Suppressor macrophage treated with lipopolysaccharide for 4 hours (primary cell): ENCODE measurements at places on chromosomes 12 and 14.

DNA sequence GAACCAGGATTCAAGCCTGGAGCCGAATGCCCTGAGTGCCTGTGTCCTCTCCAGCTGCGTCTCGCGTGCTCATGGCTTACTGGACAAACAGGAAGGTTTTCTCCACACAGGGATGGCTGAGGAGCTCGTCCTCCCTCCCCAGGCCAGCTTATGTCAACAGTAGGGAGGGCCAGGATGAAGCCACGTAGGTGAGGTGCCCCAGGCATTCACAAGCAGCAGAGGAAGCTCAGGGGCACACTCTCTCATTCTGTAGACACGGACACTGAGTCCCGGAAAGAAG is 49.3 kb downstream of the TRPV4 start:
- no peak for DNase-seq

DNA sequence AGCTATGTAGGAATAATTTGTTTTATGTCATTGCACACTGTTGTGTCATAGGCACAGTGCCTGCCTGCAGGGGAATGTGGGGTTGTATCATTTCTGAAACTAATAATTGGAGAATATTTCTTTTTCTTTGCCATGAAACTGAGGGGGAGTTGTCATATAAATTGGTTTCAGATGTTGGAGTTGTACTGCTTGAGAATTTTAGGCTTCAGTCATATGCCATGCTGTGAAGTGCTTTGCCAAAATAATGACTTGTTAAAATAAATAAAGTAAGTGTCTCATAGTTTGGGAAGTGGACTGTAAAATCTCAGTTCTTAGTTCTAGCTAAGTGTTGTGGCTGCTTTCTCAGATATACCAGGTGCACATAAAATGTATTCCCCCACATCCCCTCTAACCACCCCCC is 116.8 kb downstream of the DAAM1 start:
- no peak for DNase-seq

DNA sequence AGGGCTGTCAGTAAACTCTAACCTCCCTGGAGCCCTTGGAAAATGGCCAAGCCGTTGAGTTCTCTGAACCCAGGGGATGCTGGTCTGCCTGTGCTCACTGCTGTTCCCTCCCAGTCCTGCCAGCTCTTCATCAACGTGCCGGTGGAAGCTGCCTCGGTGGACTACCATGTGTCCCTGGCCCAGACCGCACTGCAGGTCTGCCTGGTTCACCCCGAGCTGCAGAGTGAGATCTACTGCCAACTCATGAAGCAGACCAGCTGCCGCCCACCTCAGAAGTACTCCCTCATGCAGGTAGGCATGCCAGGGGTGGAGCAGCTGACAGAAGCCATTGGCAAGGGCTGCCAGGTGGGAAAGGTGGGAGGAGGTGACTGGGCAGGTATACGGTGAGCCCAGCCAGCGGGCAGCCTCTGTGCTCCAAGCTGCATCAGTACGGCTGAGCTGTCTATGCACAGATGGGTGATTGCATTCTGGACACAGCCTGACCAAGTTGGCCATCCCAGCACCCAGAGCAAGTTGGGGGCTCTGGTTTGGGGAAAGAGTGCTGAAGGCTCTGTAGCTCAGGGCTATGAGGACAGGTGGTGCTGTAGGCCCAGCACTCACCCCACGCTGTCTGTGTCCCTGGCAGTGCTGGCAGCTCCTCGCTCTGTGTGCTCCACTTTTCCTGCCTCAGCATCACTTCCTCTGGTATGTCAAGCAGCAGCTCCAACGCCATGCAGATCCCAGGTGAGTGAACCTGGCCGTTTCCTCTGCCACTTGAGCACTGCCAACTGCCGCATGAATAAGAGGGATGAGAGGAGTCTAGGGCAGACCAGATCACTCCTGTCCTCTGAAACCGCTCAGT is 21.9 kb downstream of the PIGH start:
- no peak for DNase-seq

GRCh38 chr14:68966872-68967301 is 12.2 kb downstream of the ACTN1 start:
- DNase-seq = no peak

- no peak for DNase-seq
Measured at GRCh38 chr14:29569194-29569593, 358.5 kb downstream of the PRKD1 start.

- no peak for DNase-seq
Measured at GRCh38 chr12:57296291-57296690, 45.3 kb upstream of the STAC3 start.

- DNase-seq = no peak
Measured at GRCh38 chr14:78170203-78170602, at the start of gene NRXN3. Gene NRXN3, plus strand, starts transcription at chr14:78170373. Its CDS starts 72,721 bp downstream, at chr14:78243094.

GRCh38 chr14:71086567-71086966 is 179.3 kb downstream of the PCNX1 start:
- no peak for DNase-seq

GRCh38 chr12:15322164-15323061 is at the start of gene PTPRO:
Gene PTPRO, plus strand, starts transcription at chr12:15322508.
- DNase-seq = no peak

- peak; percentile 37 for DNase-seq
Measured at GRCh38 chr12:52223406-52224039, 9.5 kb upstream of the KRT7 start.

DNA sequence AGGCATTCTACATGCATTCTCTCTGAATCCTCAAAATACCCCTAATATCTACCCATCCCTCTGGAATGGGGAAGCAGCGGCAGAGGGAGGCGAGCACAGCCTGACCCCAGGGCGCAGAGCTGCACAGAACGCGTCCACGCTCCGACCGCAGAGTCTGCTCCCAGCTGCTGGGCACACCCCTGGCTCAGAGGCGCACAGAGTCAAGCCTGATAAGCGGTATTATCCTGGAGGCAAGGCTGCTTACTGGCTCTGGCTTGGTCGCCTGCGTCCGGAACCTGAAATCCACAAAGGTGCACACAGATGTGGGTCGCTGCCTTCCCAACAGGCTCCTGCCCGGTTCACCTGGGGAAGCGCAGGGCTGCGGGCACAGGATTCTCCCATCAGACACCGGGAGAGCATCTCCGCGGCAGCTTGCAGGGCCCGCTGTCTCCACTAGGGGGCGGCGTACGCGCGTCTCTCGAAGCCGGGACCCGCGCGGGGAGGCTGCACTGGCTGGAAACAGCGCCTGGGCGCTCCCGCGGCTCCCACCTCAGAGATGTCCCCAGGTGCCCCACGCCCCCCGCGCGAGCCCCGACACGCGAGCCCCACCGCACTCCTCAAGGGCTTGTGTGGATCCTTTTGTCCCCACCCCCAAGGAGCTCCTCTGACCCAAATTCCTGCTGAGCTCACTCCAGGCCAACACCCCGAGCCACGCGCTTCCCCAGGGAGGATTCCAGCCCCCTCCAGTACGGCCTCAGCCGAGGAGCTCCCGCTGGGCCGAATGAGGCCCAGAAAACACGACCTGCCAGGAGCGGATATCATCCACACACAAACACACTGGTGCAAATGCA is 120.1 kb upstream of the FZD10 start:
- peak; percentile 32 for DNase-seq

- no peak for DNase-seq
Measured at GRCh38 chr14:36428350-36428749, 91.7 kb downstream of the NKX2-1 start.

DNA sequence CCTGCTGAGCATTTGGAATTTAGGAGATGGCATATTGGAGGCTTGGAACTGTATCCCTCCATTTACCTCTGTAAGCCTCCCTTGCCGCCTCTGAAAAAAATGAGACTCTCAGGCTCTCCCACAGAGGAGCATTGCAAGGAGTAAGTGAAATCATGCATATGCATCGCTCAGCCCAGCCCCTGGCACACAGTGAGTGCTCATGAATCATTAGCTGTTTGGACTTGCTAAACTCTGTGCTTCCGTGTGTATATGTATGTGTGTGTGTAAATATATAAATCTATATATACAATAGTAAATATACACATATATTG is 17.1 kb upstream of the TBX3 start:
- DNase-seq = no peak

DNA sequence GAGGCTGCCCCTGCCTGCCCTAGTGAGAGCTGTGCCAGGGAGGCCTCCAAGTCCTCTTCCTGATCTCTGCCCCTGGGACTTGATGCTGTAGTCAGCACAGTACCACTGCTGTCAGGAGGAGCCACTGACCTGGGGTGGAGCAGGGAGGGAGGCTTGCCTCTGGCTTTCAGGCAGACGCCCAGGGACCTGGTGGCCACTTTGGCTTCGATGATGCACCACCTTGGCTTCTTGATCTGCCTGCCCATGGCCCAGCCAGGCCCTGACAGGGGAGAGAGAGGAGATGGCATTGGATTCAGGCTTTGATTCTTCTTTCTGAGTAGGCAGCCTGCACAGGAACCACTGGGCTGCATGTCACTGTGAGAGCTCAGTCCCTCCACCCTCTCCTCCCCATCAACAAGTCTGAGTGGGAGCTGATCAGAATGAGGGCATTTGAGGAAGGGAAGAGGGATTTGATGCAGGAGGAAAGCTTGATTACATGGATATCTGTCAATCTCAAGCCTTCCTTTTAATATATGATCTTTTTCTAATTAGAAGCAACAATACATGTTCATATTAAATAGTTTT is 24.7 kb downstream of the TMEM63C start:
- DNase-seq = no peak

- no peak for DNase-seq
Measured at GRCh38 chr12:12210983-12211382, 55.9 kb downstream of the LRP6 start.

DNA sequence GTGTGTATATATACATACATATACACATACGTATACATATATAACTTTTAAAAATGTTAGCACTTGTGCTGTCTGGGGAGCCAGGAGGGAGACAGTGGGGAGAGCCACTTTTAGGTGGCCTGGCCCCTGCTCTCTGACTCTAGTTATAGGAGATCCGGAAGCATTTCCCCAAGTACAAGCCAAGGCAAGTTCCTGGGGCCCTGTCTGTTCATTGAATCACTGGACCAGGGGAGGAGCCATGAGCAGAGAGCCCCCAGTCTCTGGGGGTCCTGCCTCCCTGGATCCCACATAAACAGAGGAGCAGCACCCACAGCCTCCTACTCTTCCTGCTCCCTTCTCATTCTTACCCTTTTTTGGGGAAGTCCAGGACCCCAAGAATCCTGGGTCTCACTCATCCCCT is 45.4 kb upstream of the TMED10 start:
- DNase-seq = no peak

DNA sequence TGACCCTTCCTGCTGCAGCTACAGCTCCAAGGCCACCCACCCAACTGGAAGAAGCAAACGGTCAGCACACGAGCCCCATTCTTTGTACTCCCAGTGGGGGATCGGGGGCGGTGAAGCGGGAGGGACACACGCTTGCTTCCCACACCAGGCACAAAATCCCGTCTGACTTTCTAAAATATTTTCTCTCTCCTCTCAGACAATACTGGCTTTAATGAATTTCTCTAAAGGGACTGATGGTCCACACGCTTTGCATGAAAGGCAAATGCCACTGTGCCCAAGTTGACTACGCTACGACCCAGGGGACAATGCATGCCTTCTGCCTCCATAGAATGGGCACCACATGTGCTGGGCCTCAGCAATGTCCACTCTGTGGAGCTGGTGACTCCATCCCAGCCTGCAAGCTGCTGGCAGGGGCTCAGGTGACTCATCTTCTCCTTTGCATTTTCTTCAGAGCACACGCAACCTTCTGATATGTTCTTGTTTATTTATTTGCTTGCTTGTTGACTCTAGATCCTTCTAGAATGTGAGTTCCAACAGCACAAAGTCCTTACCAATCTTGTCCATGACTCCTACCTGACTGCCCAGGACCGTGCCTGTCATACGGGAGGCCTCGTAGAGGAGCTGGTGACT is 15.6 kb downstream of the SYNE3 start:
- no peak for DNase-seq

DNA sequence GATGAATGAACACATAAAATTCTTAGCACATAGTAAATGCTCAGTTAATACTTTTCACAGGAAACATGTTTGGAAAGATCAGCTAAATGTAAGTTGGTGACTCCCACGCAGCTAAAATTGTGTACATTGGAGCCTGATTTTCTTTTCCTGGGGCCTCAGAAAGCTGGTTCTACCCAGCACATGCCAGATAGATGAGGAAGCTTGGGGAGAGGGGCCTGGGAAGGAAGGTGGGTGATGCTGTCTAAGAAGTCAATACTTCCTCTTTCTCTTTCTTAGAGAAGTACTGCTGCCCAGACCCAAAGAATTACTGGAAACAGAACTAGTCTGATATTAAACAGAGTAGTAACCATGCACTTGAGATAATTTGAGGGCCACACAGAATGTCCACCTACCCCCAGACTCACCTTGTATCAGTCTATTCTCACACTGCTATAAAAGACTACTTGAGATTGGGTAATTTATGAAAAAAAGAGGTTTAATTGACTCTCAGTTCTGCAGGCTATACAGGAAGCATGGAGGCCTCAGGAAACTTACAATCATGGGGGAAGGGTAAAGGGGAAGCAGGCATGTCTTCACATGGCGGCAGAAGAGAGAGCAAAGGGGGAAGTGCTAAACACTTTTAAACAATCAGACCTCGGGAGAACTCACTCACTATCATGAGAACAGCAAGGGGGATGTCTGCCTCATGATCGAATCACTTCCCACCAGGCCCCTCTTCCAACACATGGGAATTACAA is 123.3 kb upstream of the MED13L start:
- DNase-seq = peak; percentile 91

DNA sequence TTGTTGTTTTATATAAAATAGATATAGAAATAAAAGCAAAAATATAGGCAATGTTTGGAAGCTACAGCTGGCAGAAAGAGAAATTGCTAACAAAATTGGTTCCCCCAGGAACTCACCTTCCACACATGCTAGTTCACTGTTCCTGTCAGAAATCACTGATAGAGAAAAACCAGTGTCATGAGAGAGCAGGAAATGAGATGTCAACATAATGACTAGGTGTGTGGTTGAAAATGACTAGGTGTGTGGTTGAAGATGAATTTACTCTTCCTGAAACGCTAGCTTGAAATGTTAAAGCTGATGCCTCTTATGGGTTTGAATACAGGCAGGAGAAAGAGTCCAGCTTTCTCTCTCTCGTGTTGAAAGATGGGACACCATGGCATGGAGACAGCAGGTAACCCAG is 216.3 kb downstream of the C12orf42 start:
- no peak for DNase-seq

GRCh38 chr12:31590642-31591379 is at the start of gene DENND5B:
Gene DENND5B, minus strand, starts transcription at chr12:31591136. Its CDS starts 304 bp downstream, at chr12:31590832.
- DNase-seq = peak; percentile 74

DNA sequence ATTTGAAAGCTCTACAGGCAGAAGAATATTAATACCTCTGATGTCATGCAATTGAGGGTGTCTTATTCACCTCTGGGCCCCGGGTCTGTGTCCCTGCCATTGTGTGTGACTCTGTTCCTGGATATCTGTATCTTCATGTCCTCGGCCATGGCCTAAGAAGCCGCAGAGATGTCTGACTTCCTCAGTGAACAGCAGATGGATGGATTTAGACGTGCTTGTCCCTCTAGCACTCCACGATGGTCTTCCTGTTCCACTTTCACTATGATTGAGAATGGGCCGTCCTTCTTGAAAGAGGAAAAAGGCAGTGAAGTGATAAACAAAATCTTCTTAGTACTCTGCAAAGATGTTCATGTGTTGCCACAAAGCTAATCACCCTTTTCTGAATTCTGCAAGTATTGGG is 217.4 kb downstream of the SLC41A2 start:
- DNase-seq = peak; percentile 93
